GM12892 (cell line): ENCODE measurements at places on chromosomes 2 and 18.

DNA sequence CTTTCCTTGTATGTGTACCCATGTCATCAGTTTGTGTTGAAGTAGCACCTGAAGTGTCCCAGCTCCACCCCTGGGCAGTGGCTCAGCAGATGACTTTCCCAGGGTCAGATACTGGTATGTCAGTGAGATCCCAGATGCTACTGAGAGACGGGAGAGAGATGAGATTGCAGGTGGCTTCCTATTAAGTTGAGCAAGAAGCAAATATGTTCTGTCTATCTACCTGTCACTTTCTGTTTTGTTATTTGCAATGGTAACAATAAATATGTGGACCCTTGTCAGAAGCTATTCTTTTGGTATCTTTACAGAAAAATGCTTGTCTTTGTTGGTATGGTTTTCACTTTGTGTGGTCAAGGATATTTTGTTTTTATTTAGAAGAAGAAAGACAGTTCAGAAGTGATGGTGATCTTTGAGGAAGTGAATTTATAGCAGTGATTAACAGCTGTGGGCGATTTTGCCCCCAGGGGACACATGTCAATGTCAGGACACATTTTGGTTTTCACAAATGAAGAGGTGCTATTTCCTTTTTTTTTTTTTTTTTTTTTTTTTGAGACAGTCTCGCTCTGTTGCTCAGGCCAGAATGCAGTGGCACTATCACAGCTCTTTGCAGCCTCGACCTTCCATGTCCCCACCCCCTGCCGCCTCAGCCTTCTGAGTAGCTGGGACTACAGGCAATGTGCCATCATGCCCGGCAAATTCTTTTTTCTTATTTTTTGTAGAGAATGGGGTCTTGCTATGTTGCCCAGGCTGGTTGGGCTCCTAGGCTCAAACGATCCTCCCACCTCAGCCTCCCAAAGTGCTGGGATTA, 21.4 kb downstream of the MGAT5 start:
- DNase-seq: no peak

GRCh38 chr2:241894056-241894641, 24.6 kb downstream of the RTP5 start:
- no peak for DNase-seq

- DNase-seq: no peak
Measured at GRCh38 chr2:46805401-46805951, 110.1 kb downstream of the MCFD2 start.

DNA sequence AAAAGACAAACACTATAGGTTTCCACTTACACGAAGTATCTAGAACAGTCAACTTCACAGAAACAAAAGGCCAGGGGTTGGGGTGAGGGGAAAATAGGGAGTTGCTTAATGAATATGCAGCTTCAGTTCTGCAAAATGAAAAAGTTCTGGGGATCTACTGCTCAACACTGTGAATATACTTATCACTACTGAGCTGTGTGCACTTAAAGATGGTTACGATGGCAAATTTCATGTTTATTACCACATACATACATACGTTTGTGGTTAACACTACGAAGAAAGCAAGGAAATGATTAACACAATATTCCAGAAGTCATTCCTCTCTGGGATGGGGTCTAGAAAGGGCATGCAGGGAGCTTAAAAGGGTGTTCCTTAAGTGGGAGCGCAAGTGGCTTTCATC, 19.3 kb downstream of the MBOAT2 start:
- no peak for DNase-seq
